ENCODE measurements at places on chromosomes 11 and 22. TPM values are rescaled to one million over a fixed set of nuclear protein-coding genes. Genes with fewer than 3 reads are reported as not detected.

- no peaks in the 10 kb centered on the region for H3K27me3 ChIP-seq
- H3K36me3 ChIP-seq: no peaks in the 10 kb centered on the region
- H3K4me1 ChIP-seq: no peaks in the 10 kb centered on the region
- DNase-seq: peak; percentile 49
Measured at GRCh38 chr11:102280245-102280833, 36.9 kb upstream of the BIRC3 start.

- H3K4me1 ChIP-seq: no peaks in the 10 kb centered on the region
- peak overlapping the region; percentile 22 for H3K4me3 ChIP-seq
- peak; percentile 23 for DNase-seq
- H3K27me3 ChIP-seq: no peaks in the 10 kb centered on the region
Measured at GRCh38 chr11:396511-396947, 2.5 kb downstream of the PKP3 start.

B3GAT1 gene
- 0.13 TPM for total RNA-seq

MIOX gene
- total RNA-seq: not detected

DNA sequence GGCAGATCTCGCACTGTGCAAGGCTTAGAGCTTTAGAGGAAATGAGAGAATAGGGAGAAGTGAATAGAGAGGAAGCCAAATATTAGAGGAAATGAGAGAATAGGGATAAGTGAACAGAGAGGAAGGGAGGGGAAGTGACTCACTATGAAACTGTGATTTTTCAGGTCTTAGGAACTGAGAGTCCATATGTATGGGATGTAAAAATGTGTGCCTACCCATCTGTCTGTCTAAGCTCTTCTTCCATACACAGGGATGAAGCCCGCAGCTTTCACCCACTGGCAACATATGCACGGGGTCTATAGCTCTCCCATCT, 6.4 kb upstream of the CCDC86 start:
- H3K4me3 ChIP-seq: no peak overlapping the region
- no peak for DNase-seq
- H3K36me3 ChIP-seq: no peaks in the 10 kb centered on the region
- H3K27me3 ChIP-seq: no peaks in the 10 kb centered on the region
- H3K27ac ChIP-seq: peak overlapping the region; percentile 0
- no peaks in the 10 kb centered on the region for H3K4me1 ChIP-seq

MUC2 gene
- total RNA-seq: 1,230 TPM

DNA sequence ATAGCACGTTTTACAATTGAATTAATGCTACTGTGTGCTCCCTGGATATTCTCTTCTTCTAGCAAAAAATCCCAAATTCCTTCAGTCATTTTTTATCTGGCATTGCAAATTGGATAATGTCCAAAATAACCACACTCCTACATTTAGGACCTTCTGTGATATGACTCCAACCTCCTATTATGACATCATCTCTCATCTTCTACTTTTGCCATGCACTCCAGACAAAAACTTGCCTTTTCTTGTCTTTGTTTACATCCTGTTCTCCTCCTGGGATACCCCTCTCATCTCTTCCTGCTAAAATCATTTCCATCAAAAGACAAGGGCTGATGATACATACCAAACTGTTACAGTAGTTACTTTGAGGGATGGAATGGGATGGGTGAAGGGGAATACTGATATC, 20.6 kb upstream of the TMEM218 start:
- H3K4me1 ChIP-seq: no peaks in the 10 kb centered on the region
- no peak overlapping the region for H3K27ac ChIP-seq
- DNase-seq: no peak
- no peak overlapping the region for H3K4me3 ChIP-seq
- no peaks in the 10 kb centered on the region for H3K36me3 ChIP-seq
- H3K27me3 ChIP-seq: no peaks in the 10 kb centered on the region

DNA sequence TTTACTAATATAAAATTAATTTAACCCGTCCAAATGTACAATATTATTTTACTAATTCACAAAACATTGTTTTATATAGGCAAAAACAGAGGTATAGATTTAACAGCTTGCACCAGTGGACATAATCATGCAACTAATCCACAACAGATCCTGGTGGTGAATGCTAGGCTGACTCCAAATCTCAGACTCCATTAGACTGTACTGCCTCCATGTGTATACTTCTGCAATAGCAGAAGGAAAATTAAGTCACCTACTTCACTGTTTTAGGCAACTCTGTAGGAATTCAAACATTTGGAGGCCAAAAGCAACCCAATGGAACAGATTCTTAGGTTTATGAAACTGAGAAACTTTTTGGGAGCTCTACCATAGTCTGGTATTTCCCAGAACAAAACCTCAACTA, 30.0 kb upstream of the RAB39A start:
- H3K27me3 ChIP-seq: no peaks in the 10 kb centered on the region
- H3K27ac ChIP-seq: no peak overlapping the region
- no peaks in the 10 kb centered on the region for H3K36me3 ChIP-seq
- no peak for DNase-seq
- H3K4me1 ChIP-seq: no peaks in the 10 kb centered on the region
- H3K4me3 ChIP-seq: no peak overlapping the region

All from colonic mucosa (tissue), 4 donors.